Right ventricle myocardium inferior (tissue), 1 donor: ENCODE measurements at places on chromosomes 13 and 19.

DNA sequence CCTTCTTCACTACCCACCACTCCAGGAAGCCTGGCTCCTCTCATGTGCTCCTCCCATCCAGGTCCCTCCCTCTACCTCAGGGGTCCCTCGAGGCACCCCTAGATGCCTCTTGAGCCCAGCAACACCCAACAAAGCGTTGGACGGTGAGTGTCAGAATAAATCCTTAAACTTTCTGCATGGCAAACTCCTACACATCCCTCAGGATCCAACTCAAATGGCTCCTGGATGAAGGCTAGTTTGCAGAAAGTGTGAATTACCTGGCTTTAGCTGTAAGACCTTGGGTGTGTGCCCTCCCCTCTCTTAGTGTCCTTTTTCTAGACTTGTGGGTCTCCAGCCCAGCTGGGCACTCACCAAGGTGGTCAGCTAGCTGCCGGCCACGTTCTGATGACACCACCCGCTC is 5.4 kb downstream of the MPV17L2 start:
- DNase-seq: no peak

DNA sequence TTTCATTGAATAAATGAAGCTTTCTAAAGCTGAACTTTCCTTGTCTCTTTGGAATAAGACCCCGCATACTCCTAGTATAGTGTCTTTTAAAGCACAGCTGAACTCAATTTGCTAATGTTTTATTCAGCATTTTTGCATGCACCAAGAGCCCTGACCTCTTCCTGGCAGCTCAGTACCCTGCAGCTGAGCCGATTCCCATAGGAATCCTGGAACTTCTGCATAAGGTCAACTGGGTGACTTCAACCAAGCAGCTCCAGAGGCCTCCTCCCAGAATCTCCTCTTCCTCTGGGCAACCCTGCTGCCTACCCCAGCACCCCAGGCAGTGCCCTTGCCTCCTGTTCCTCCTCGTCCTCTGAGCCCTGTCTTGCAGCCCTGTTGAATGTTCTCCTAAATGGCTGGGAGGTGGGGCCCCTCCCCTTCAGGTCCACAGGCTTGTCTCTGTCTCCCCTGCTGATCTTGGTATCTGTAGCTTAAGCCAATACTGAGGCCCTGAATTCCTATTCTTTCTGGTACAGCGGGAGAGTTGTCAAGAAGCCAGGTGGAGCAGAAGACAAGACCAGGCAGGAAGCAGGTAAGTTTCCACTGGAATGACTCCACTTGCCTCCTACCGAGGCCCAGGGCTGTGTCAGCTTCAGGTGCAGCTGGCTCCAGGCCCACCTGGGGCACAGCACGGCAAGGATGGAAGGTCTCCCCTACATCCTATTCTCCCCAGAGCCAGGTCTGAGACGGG is 23.6 kb upstream of the CCDC124 start:
- no peak for DNase-seq

GRCh38 chr19:29587518-29587986 is 18.5 kb upstream of the POP4 start:
- DNase-seq: no peak

GRCh38 chr13:46373623-46374022 is 13.4 kb downstream of the RUBCNL start:
- no peak for DNase-seq

- no peak for DNase-seq
Measured at GRCh38 chr13:94233401-94233800, 246.1 kb downstream of the DCT start.

DNA sequence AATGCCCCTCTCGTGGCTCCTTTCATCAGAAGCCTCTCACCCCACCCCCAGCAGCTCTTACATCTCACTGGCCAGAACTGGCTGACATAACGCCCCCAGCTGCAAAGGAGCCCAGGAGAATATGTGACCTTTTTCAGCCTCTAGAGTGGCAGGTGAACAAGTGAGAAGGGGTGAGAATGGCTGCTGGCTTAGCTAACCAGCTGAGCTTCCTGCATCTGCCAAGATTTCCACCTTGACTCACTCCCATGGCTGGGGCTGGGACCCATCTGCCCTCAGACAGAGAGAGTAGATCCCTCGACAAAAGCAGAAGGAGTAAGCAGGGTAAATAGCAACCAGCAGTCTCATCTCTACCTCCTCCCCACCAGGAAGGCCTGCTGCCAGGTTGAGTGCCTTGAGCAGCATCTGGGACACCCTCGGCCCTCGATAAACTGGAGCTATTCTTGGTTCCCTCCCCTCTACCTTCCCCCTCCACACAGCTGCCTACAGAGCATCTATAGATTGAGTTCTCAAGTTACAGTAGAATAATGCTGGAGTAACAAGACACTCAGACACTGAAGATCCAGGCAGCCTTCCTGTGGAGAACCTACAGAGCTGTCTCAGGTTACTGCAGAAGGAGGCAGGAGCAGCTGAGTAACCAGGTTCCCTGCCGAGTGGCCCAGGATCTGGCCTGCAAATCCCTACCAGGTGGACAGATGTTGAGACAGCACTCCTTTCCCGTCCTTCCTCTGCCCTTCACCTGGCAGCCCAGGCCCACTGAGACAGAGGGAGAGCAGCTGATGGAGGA is 15.5 kb downstream of the KASH5 start:
- no peak for DNase-seq

DNA sequence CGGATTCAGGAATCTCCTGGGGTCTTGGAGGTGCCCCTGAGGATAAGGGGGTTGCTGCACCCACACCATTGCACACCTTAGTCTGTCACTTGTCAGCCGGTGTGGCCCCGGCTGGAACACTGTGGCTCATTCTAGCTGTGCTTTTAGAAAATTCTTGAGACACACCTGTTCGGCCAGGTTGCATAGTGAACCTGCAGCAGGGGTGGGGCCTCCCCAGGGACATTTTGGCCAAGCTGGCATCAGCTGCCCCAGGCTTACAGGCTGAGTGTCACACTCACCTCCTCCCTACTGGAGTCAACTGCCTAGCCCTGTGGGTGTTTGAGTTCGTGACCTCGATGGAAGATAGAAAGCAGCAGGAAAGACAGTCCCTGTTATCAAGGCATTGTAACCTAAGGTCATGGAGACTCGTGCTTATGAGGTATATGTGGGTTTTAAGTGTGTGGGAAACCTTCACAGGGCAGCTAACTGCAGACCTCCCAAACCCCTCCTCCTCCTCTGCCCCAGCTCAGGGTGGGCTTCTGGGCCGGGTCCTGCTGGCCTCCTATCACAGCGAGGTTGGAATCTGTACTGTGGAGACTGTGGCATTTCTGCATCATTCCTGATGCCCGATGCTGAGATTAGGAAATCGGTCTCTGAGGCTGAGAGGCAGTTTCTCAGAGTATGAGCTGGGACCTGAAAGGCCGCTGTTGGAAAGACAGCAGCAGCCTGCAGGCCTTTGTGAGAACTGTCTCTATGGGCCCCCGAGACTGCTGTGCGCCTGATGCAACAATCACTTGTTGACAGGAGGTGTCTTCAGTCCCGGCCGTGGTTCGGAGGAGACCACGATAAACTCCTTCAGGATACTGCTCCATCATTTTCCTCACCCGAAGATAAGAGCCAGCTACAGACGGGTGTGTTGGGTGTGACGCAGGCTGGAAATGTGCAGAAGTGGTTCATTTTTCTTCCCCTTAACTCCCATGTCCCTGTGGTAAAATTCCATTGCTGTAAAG is 72.2 kb downstream of the ATP11A start:
- DNase-seq: no peak

GRCh38 chr19:7597689-7598088 is 2.0 kb downstream of the CAMSAP3 start:
- DNase-seq: no peak

- peak; percentile 79 for DNase-seq
Measured at GRCh38 chr19:55383279-55384130, 587 bp downstream of the TMEM238 start.

- no peak for DNase-seq
Measured at GRCh38 chr19:17005000-17005399, 21.6 kb downstream of the CPAMD8 start.

DNA sequence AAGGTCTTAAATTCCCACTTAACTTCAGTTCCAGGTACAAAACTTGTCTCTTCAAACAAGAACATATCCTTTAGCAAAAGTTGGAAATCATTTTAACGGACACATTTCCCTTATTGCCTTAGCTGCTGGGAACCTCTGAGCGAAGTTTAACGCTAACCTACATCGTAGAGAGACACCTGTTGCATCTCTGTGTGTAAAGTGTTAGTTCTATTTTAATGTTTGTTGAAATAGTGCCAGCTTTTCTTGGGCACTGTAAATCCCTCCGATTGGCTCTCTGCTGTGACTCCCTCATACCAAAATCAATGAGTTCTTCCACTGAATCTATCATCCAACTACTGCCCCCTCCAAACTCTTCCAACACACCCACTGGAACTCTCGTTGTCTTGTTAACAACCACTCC is 2.3 kb upstream of the HIF3A start:
- DNase-seq: no peak

- DNase-seq: no peak
Measured at GRCh38 chr13:80574113-80574850, 233.4 kb upstream of the SPRY2 start.

DNA sequence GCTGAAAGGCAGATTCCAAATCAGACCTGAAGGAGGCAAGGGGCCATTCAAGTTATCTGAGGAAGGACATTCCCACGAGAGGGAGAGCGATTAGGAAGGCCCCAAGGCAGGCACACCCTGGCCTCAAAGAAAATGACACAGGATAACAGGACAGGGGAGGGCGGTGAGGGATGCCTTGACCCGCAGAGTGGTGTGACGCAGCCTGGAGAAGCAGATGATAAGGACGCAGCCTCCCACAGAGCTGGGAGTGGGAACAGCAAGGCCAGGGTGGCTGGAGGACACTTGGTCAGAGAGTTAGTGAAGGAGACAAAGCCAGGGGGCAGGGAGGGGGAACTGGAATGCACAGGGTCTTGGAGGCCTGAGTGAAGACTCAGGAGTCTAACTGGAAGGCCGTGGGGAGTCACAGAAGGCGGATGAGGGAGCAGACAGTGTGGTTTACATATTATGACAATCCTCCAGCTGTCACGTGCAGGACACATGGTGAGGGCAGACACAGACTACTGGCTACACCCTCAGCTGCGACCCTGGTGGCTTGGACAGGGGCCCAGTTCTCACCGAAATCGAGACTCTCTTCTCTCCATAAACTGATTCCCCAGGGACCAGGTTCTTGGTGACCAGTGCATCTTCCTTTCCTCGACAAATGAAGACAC is 5.8 kb upstream of the DYRK1B start:
- DNase-seq: no peak

DNA sequence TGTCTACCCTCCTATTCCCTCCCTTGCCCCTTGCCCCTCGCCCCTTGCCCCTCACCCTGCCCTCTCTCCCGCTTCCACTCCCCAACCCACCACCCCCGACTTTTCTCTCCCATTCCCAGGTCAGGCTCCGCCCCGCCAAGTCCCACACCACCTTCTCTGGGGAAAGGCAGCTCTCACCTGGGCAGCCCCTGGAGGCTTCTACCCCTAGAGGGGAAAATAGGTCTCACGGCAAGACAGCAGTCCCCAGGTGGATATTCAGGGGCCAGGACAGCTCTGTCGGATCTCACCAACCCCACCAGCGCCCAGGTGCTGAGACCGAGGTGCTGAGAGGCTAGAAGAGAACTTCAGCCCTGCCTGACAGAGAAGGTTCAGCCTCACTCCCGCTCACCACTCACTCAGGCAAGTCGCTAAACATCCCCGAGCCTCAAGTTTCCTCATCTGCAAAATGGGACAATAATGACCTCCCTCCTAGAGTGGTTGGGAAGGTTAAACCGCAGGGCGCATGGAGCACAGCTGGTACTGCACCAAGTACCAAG is 1.4 kb upstream of the ERFL start:
- no peak for DNase-seq

GRCh38 chr13:33394294-33394932 is 108.9 kb upstream of the STARD13 start:
- no peak for DNase-seq

DNA sequence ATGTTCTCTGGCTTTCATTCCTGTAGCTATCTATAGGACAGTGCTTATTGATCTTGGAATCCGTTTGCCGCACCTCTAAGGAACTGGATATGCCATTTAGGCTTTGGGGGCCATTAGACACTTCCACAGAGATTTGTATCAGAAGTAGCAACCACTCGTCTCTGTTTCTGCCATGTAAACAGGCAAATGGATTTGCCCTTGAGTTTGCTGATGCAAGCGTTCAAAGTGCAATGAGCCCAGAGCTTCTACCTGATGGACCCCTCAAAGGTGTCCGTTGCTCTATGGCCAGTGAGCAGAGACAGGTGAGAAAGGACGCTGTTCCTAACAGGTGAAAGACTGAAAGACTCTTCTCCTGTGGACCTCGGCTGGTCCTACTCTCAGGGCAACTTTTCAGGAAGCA is 302.9 kb downstream of the ZNF536 start:
- no peak for DNase-seq

GRCh38 chr19:54329476-54330165 is 9.3 kb downstream of the LILRA4 start:
- DNase-seq: no peak

- DNase-seq: no peak
Measured at GRCh38 chr13:85543144-85543543, 256.1 kb downstream of the SLITRK6 start.

DNA sequence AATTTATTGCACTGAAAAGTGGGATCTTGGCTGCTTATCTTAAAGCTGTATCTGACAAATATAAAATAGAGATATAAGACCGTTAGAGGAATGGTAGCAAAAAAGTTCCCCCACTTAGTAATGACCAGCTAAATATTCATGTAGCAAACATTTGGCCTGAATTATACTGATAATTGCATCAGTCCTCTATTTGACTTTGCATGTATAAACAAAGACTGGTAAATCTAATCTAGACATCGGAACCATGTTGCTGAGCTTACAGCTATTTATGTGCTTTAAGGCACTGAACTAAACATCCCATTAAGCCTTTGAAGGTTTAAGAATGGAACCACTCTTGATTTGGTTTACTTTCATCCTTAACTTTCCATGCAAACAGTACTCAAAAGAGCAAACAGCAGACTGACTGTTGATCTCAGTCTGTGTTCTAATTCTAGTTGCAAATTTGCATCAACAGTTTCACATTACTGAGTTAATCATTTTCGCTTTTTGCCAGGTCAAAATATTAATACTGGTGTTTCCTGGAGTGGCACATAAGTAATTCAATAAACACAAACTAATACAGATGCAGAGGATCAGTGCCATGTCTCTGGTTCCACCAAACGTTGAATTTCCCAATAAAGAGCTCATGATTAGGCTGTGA is 203.5 kb upstream of the HTR2A start:
- no peak for DNase-seq

DNA sequence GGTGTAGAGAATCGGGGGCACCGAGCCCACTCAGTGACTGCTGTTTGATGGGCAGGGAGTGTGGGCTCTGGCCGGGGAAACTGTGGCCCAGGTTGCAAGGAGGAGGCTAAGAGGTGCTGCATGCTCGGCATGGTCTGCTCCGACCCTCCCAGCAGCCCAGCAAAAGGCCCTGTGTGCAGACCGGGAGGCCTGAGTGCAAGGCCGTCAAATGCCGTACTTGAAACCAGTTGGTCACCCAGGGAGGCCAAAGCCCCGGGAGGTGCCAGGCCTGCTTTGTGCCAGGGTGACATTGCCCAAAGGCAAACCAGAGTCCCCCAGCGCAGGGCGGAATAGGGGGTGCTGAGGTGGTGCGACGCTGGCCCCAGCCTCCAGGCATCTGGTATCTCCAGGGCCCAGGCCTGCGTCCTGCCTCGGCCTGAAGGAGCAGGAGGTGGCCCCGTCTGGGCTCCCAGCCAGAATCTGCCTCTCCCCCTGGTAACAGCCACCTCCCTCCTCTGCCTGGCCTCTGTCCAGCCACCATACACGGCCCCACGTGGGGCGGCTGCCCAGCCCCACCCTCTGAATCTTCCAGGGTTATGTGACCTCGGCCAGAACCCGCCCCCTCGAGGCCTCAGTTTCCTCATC is 4.0 kb downstream of the PIK3R2 start:
- peak; percentile 88 for DNase-seq

GRCh38 chr13:30671271-30671815 is 53.6 kb downstream of the USPL1 start:
- DNase-seq: no peak

- DNase-seq: no peak
Measured at GRCh38 chr19:29748996-29749849, 34.2 kb upstream of the C19orf12 start.
